RPMI7951 (cell line): ENCODE measurements at places on chromosomes 1 and 21. TPM values are rescaled to one million over a fixed set of nuclear protein-coding genes. Genes with fewer than 3 reads are reported as not detected.

The CASZ1 gene
- total RNA-seq, result under 0.01 and 0.20 TPM in 2 replicates

DNA sequence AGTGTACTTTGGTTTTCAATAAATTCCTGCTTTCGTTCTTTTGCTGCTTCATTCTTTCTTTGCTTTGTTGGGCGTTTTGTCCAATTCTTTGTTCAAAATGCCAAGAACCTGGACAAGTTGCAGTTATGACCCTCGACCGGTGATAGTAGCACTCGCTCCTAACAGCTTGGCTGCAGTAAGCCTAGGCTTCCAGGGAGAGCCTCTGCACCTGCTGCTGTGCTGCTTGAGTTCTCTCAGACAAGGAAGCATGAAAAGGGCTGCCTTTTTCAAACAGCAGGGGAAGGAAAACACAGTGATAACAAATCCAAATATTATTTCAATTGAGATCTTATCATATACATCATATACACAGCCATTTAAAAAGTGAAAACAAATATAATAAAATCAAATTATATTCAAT, 12.8 kb upstream of the RIPK4 start:
- no peak for DNase-seq

The SRSF11 gene
- 81.1 and 103 TPM in 2 replicates for total RNA-seq

DNA sequence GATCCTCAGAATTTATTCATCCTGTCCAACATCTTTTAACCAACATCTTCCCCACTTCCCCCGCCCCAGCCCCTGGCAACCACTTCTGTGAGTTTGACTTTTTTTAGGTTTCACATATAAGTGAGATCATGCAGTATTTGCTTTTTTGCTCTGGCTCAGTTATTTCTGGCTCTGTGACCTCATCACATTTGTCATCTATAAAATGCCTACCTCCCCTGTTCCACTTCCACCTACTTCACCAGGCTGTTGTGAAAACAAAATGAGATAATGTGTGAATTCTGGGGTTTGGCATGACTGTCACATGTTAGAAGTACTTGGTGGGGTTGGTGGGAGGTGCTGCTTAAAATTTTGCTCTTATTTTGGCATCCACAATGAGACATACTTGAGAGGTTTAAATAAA, 18.4 kb downstream of the HHAT start:
- no peak for DNase-seq

GRCh38 chr1:166811691-166812090, 27.6 kb upstream of the POGK start:
- DNase-seq, result peak; percentile 51

- no peak for DNase-seq
Observed at GRCh38 chr1:34372891-34373290, 196.2 kb downstream of the C1orf94 start.

DNA sequence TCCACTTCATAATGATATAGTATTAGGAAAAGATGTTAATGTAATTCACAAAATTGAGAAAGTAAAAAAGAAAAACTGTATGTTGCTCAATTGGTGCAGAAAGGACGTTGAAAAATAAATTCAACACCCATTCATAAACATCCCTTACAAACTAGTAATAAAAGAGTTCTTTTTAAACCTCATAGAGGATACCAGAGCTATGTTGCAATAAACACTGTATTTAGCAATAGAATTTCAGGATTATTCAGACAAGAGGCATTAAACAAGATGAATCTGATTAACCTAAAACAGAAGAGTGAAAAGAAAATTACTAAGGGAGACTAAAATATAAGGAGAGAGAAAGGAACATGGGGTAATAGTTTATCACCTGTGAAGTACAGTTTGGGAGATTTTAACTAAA, 154.8 kb downstream of the NTPCR start:
- DNase-seq, result no peak

GRCh38 chr1:81430236-81430938, 370.3 kb upstream of the ADGRL2 start:
- no peak for DNase-seq

DNA sequence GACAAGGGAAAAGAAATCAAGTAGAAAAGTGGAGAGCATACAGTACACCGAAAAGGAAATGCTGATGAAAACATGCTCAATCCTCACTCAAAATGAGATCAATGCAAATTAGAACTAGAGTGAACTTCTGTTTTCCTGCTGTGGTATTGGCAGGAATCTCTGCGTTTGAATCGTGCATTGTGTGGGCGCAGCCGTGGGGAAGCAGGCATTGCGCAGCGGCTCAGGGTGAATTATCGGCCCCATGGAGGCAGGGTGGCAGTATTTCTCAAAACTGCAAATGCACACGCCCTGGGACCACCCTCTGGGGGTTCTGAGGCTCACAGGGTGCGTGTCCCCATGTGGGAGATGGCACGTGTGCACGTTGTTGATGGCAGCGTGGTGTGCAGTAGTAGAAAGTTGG, 140.6 kb downstream of the PEX14 start:
- DNase-seq, result no peak

The SMIM1 gene
- 3.4 TPM in 1 of 2 replicates, not detected in the other for total RNA-seq

DNA sequence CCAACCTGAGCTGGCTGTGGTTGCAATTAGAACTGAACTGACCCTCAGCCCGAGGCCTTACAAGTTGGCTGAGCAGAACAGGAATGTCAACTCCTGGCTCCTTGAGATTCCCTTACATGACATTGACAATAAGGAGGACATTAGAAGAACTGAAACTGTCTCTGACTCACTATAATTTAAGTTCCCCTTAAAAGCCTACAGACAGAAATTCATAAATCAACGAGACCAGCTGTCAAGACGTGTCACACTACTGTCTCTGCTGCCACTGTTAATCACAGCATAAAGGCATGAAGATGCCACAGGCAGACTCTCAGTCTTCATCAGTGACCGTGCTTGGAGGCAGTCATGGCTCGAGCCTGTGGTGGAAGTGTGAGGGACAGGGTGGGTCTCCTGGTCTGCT, 168.8 kb downstream of the GABPA start:
- DNase-seq, result peak; percentile 30

The OR2M3 gene
- total RNA-seq, result not detected in 2 replicates

- no peak for DNase-seq
Observed at GRCh38 chr1:17005365-17005740, 6.4 kb downstream of the ATP13A2 start.

DNA sequence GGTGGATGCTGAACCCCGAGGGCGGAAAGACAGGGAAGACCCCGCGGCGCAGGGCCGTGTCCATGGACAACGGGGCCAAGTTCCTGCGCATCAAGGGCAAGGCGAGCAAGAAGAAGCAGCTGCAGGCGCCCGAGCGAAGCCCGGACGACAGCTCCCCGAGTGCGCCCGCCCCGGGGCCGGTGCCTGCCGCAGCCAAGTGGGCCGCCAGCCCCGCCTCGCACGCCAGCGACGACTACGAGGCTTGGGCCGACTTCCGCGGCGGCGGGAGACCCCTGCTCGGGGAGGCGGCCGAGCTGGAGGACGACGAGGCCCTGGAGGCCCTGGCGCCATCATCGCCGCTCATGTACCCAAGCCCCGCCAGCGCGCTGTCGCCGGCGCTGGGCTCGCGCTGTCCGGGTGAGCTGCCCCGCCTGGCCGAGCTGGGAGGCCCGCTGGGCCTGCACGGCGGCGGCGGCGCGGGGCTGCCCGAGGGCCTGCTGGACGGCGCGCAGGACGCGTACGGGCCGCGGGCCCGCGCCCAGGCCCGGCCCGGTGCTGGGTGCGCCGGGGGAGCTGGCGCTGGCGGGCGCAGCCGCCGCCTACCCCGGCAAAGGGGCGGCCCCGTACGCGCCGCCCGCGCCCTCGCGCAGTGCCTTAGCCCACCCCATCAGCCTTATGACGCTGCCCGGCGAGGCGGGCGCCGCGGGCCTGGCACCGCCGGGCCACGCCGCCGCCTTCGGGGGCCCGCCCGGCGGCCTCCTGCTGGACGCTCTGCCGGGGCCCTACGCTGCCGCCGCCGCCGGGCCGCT, 20.7 kb downstream of the FOXO6 start:
- peak; percentile 23 for DNase-seq

The LDLRAD2 gene
- total RNA-seq, result not detected in 2 replicates

- peak; percentile 53 for DNase-seq
Observed at GRCh38 chr1:2229911-2230731, 2.0 kb downstream of the SKI start.

The ANGPTL3 gene
- not detected in 2 replicates for total RNA-seq

DNA sequence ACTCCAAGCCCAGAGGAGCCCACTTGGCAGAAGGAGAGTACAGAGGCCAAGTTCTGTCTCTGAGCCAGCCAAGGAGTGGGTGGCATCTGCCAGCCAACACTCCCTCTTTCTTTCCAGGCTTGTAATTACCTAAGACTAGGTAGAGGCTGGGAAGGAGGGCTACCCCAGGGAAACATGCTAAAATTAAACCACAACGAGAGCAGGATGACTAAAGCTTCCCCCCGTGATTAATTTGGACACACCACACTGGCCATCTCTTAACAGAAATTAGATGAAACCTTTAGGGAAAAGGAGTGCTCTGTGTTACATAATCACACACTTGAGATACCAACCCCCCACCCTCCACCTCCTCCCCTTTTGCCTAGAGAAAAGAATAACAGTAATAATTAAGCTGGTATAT, 102.1 kb upstream of the ZC3H12A start:
- no peak for DNase-seq

DNA sequence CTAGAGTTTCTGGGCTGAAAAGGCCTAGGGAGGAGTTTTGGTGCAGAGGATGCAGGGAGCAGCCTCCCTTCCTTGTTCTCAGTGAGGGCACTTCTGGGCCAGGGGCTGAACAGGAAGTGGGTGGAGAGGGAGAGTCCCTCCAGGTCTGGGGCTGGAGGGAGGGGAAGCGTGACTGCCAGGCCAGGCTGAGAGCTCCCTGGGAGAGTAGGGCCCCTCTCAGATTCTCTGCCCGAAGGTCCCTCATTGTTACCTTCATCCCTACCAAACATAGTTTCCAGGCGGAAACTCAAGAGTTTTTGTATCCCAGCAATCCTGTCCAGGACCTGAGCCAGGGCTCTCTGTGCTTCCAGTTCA, 36.8 kb downstream of the CITED4 start:
- no peak for DNase-seq

DNA sequence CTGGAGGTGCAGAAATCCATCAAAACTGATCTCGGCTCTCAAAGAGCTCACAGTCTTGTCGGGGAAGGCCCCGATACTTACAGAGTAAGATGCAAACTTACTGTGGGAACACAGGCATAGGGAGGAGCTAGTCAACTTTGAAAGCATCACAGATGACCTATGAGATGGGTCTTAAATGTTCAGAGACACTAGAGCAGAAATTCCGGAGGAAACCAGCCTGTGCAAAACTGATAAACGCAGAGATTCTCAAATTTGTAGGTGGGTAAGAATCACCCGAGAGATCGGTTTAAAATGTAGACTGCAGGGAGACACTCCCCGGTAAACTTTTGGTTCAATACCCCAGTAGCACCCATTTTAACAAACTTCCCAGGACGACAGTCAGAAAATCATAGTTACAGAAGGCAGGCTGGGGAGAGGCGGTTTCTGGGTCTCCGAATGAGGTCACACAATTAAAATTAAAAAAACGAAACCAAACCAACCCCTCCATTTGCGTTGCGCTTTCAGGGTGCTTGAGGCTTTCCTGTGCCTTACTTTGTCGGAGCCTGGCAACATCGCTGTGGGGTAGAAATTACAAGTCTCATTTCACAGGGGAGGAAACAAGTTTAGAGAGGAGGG, 755 bp upstream of the THRAP3 start:
- peak; percentile 63 for DNase-seq

DNA sequence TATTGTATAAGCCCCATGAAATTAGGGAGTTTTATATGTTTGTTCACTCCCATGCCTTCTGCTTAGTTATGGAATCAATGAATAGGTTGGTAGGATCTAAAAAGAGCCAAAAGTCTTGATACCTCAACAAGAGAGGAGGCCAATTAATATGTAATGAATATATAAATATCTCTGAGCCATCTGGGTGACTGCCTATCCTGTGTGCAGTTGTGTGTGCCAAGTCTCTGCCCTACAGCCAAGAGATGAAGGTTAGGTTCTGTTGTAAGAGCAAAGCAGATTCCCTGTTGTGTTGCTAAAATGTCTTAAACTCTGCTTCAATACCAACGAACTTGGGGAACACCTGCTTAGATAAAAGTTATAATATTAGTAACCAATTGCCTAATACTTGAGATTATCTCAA, 61.8 kb upstream of the GORAB start:
- DNase-seq, result no peak

DNA sequence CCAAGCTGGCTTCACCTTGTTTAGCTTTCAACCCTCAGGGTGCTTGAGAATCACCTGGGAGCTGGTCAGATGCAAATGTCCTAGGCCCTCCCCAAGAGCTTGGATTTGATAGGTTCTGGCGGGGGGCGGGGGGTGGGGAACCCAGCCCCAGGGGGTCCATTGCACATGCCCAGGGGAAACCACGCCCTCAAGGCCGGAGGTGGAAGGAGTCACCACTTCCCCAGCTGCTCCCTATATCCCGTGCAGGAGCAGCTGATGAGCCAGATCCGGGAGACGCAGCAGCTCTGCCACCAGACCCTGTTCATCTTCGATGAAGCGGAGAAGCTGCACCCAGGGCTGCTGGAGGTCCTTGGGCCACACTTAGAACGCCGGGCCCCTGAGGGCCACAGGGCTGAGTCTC, 5.8 kb downstream of the TOR3A start:
- no peak for DNase-seq

- DNase-seq, result no peak
Observed at GRCh38 chr1:161335796-161336195, 21.6 kb downstream of the SDHC start.

The ACTL8 gene
- 0.20 and 0.48 TPM in 2 replicates for total RNA-seq

DNA sequence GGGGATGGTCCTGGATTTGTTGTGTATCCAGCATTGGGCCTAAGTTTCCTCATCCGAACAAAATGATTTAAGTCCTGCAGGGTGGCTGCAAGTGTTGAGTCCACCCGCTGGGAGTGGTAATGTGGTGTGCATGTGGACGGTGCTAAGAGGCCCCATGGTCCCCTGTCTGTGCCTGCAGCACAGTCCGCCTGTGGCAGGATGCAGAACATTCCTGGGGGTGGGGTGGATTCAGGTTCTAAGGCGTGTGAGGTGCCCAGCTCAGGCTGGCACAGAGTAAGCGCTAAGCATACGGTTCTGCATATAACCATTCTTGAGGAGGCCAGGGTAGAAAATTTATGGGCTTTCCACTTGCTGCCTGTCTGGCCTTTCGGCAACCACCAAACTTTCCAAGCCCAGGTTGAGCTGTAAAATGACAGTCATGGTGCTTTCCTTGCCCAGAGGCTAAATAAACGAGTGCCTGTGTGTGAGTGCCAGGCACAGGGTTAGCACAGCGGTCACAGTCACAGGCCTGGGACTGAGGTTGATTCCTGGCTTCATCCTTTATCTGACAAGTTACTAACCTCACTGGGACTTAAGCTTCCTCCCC, 30.7 kb downstream of the SLC2A1 start:
- DNase-seq, result no peak

GRCh38 chr1:218760601-218761570, 412.8 kb upstream of the LYPLAL1 start:
- no peak for DNase-seq

DNA sequence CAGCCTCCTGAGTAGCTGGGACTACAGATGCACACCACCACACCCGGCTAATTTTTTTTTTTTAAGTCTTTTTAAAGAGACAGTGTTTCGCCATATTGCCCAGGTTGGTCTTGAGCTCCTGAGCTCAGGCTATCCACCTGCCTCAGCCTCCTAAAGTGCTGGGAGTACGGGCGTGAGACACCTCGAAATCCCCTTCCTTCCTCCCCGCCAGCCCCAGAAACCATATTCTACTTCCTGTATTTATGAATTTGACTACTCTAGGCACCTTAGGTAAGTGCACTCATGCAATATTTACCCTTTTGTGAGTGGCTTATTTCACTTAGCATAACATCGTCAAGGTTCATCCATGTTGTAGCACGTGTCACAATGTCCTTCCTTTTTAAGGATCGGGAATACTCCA, 6.9 kb upstream of the LRP8 start:
- DNase-seq, result no peak
